ENCODE measurements at places on chromosomes 1 and 21. TPM values are rescaled to one million over a fixed set of nuclear protein-coding genes. Genes with fewer than 3 reads are reported as not detected.

PDC gene
- total RNA-seq, result not detected

C1orf141 gene
- not detected for total RNA-seq

CORT gene
- not detected for total RNA-seq

PADI3 gene
- total RNA-seq, result not detected

ANGPTL1 gene
- 8.1 TPM for total RNA-seq

PLPPR5 gene
- total RNA-seq, result under 0.01 TPM

PLA2G2D gene
- total RNA-seq, result not detected

PODN gene
- 87.5 TPM for total RNA-seq

KRTAP10-12 gene
- total RNA-seq, result not detected

PAQR6 gene
- total RNA-seq, result 0.66 TPM

RHD gene
- total RNA-seq, result not detected

TAL1 gene
- total RNA-seq, result under 0.01 TPM

THEM5 gene
- 0.17 TPM for total RNA-seq

TMEM61 gene
- total RNA-seq, result not detected

IFI44L gene
- total RNA-seq, result 7.6 TPM

ZNF593OS gene
- total RNA-seq, result not detected

DLGAP3 gene
- 0.17 TPM for total RNA-seq

EFCAB14 gene
- total RNA-seq, result 57.2 TPM

ESPN gene
- total RNA-seq, result under 0.01 TPM

CFHR5 gene
- total RNA-seq, result not detected

DOCK7 gene
- 154 TPM for total RNA-seq

GBP7 gene
- total RNA-seq, result not detected
